GM12878 (cell line): ENCODE measurements at places on chromosomes 2 and 18. TPM values are rescaled to one million over a fixed set of nuclear protein-coding genes. Genes with fewer than 3 reads are reported as not detected.

The ZNF142 gene
- polyA plus RNA-seq, result 19.9 and 22.2 TPM in 2 replicates

The SEMA4C gene
- 5.4 and 6.4 TPM in 2 replicates for polyA plus RNA-seq

The CYTIP gene
- polyA plus RNA-seq, result 69.3 and 73.2 TPM in 2 replicates

The LIPG gene
- polyA plus RNA-seq, result 0.09 and 0.33 TPM in 2 replicates

The DSEL gene
- not detected in 2 replicates for polyA plus RNA-seq

The TMEM198 gene
- polyA plus RNA-seq, result 0.31 and 0.92 TPM in 2 replicates

The HS1BP3 gene
- 4.3 and 4.5 TPM in 2 replicates for polyA plus RNA-seq

The TMEM169 gene
- 1.9 and 2.1 TPM in 2 replicates for polyA plus RNA-seq

The COLEC11 gene
- polyA plus RNA-seq, result not detected in 2 replicates

The ADNP2 gene
- 2.4 and 3.7 TPM in 2 replicates for polyA plus RNA-seq

The RPL31 gene
- polyA plus RNA-seq, result 2,013 and 2,014 TPM in 2 replicates

The LIMS3 gene
- 0.11 and 0.36 TPM in 2 replicates for polyA plus RNA-seq

The CENPO gene
- 28.9 and 32.0 TPM in 2 replicates for polyA plus RNA-seq

The INPP4A gene
- polyA plus RNA-seq, result 14.0 and 45.9 TPM in 2 replicates
